Hematopoietic multipotent progenitor cell treated with erythropoietin and hydrocortisone succinate and interleukin-3 and kit ligand, for 17 days (in vitro differentiated cells): ENCODE measurements at places on chromosomes 1 and 21.

DNA sequence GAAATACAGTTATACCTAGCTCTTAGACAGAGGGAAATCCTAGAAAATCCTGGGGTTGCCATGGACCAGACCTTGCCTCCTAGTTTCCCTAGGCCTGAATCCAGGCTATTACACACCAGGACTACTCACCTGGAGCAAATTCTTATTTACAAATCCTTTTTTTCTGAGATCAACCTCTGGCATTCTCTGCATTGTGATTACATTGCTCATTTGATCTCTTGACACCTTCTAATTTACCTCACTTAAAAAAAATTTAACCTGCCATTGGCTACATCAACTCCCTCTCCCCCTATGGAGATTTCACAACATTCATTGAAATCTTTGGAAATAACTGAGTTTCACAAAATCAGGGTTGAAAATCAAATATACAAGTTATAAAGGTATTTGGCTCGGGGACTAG is 2.9 kb upstream of the C1orf105 start:
- no peak for DNase-seq

GRCh38 chr1:182191381-182192115 is 130.0 kb upstream of the ZNF648 start:
- DNase-seq, result no peak

DNA sequence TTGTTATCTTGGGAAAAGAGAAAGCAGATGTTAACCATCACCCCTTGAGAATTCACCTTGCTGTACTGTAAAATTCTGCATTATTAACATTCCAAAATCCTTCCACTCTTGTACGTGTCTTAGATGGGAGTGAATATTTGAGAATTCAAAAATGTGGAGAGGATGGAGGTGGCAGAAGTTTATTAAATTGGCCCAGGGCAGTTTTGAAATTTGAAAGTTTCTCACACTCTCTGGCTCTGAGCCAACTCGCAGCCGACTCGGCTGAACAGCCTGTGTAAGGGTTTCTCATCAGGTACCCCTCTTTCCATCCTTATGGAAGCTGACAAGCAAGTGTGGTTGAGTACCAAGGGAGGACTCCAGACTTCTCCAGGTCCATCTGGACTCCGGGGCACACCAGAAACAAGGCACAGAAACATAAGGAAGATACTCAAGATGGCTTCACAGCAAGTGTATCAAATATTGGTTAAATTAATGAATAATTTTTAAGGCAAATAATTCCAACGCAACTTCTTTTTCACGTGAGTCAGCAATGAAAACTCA is 45.1 kb downstream of the RRAGC start:
- no peak for DNase-seq

DNA sequence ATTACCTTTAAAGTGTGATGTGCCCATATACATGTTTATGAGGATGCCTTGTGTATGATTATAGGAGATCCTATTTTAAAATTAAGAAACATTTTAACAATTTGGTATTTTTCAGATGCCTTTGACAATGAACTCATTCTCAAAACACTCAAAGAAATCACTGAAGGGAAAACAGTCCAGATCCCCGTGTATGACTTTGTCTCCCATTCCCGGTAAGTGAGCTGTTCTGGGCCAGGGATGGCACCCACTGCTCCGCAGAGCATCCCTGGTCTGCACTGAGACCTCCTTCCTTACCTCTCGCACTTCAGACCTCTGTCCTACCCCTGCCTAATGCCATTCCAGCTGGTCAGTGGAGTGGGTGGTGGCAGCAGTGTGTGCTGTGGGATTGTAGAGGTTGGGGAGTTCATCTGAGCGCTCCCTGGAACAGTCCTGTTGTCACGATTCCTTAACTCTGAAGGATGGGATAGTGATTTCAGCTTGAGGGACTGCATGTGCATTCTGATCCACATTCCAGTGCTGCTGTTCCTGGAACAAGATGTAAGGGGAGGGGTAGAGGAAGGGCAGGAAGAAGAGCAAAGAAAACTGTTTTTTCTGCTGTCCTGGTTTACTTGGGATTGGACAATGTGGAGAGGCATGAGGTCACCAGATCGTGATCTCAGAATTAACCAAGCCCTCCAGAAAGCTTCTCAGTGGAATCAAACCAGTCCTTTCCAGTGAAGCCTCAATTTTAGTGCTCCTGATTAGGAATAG is 63.9 kb downstream of the UCK2 start:
- no peak for DNase-seq

GRCh38 chr1:115115521-115116161 is 26.3 kb upstream of the TSPAN2 start:
- DNase-seq, result no peak

- DNase-seq, result peak; percentile 52
These were observed at the start of gene TARBP1 for GRCh38 chr1:234478481-234479309. TARBP1 (minus strand) TSS chr1:234479179; CDS start chr1:234479103, 76 bp downstream.

DNA sequence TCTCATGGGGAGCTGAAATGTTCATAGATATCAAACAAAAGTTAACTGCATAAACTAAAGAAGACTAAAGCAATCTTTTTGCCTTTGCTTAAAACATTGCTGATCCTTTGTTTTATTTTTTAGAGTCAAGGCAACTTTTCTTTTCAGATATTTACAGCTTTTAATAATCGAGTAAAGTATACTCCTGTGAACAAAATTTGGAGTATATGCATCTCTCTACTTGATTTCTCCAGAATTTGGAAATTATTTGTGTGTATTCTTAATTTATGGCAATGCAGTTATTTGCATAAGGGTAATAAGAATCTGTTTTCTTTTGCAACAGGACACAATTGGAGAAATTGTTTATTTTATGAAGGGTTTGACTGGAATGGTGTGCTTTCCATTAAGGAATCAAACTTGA is 4.2 kb upstream of the AQP10 start:
- DNase-seq, result no peak

- no peak for DNase-seq
These were observed 283.0 kb downstream of the PAPPA2 start for GRCh38 chr1:176745945-176746344.

DNA sequence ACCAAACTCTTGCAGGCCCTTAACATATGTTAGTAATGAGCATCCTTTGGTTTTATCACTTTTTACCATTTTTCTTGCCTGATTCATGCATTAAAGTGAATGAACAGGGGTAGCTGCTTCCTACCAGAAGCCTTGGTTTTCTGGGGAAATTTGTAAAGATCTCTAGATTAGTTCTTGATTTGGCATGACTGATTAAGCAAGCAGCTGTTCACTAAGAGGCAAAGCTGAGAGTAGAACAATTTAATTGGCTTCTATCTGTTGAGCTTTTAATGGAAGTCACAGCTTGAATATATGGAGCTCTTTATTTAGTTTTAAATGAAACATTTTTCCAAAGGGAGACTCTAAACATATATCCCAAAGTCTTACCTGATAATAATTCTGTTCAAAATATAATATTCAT is 23.6 kb downstream of the TLCD4 start:
- no peak for DNase-seq

DNA sequence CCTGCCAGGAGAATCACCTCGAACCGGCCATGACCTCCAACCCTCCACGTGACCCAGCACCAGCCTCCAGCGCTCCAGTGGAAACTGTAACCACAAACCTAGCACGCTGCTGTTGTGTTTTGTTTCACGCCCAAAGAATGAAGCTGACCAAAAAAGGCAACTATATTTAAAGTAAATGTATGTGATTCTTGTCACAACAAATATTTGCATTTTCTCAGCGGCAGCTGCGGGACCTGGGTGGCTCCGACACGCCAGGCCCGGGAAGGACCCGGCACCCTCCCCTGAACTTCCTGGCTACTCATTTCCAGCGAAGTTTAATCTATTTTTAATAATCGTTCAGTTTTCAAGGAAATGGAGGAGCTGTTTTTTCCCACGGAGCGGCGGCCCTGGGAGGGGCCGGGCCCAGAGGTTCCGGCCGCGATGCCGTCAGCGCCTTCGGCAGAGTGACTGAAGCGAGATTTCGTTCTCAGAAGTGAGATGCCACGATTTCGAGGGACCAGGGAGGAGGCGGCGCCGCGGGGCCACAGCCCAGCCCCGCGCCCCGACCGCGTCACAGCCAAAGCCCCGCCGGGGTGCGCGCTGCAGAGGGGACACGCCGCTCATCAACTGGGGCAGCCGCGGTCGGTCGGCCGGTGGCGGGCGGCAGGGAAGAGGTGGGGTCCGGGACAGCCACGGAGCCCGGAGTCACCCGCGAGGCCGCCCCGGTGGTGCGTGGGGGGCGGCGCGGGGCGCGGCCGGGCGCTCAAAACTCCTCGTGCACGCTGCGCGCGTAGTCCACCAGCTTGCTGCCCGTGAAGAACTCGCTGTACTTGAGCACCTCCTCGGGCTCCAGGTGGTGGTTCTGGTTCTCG is 3.0 kb upstream of the TNFRSF4 start:
- no peak for DNase-seq

- DNase-seq, result no peak
These were observed 76.1 kb upstream of the RGS2 start for GRCh38 chr1:192732787-192733186.

DNA sequence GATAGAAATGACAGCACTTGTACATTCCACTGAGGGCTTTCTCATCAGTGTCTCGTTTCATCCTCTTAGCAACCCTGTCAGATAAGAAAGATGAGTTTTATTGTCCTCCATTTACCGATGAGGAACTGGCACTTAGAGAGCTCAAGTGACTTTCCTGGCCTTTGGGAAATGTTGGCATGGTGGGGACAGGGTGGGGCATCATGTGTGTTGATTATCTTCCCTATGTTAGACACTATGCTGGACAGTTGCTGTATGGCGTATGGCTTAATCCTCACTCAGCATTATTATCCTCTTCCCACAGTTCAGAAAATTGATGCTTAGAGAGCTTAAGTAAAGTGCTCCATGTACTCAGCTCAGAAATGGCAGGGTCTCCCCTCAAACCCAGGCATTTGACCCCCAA is 163.2 kb downstream of the CAMTA1 start:
- no peak for DNase-seq

GRCh38 chr1:181354865-181355264 is 128.5 kb upstream of the CACNA1E start:
- DNase-seq, result no peak

DNA sequence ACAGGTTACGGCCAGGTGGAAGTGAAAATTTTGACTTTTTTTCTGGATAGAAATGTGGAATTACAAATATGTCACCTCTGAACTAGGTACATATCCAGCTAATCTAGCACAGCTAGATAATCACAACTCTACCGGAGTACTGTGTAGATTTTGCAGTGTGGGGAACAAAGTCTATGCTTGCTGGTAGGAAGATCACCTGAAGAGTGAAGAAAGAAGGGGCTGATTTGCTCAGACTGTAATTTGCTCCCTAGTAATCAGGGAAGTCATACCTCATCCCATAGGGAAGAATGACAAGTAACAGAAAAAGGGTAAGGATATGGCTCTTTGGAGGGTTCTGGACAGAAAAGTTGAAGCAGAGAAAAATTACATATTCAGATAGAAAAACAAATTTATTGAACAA is 319.6 kb upstream of the TMPRSS15 start:
- no peak for DNase-seq

- DNase-seq, result peak; percentile 92
These were observed at the start of gene ADIPOR1 for GRCh38 chr1:202957733-202958543. ADIPOR1 (minus strand) TSS chr1:202958312; CDS start chr1:202951070, 7,242 bp downstream.

DNA sequence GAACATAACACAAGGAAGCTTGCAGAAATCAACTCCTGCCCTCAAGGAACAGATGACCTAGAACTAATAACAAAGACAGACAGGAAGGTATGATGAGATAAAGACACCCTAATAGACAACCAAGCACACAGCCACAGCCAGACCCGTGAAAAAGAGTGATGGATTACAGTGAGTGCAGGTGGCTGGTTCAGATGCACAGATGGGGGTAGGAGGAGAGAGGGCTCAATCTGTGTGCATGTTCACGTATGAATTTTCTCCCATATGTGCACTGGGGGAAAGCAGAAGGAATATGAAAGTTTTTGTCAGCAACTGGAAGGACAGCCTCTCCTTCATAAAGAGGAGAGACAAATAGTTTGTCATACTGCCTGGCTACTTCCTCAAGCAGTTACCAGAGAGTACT is 367.1 kb downstream of the PBX1 start:
- no peak for DNase-seq

DNA sequence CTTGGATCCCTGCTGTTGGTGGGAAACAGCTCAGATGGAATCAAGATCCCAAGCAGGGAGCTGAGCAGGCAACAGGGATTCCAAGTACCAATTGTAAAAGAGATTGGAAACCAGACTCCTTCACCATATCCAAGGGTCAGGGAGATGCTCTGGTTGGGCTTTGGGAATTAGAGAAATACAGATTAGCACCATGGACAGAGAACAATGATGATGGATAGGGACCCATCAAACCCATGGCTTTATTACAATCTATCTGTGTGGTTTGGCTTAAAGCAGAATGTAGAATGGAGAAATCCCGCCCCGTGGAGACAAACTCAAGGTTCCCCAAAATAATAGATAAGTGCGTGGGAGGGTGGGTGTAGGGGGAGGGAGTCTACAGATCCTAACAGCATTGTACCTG is 120.7 kb upstream of the CSF3R start:
- DNase-seq, result no peak

DNA sequence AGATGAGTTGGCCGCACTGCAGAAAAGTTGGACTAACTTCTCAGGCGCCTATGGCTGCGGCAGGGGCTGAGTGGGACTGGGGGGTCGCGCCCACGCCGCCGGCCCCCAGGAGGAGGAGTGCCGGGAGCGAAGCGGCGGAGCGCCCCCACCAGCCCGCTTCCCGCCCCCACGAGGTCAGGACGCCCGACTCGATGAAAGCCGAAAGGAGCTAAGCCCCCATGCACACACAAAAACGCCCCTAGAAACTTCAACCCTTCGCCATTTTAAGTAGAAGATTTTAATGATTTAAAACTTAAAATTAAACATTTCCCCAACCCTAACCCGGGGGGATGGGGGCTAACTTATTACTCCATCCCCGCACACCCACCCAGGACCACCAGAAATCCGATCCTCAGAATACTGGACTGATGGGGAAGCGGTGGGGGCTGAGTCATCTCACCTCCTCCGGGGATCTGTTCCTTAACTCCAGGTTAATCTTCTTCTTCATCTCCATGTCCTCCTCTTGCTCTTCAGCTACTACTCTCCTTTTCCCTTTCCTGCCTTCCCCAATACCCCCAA is 539 bp downstream of the ANP32E start:
- no peak for DNase-seq

- DNase-seq, result no peak
These were observed 18.1 kb upstream of the PPP1R15B start for GRCh38 chr1:204429746-204430145.

DNA sequence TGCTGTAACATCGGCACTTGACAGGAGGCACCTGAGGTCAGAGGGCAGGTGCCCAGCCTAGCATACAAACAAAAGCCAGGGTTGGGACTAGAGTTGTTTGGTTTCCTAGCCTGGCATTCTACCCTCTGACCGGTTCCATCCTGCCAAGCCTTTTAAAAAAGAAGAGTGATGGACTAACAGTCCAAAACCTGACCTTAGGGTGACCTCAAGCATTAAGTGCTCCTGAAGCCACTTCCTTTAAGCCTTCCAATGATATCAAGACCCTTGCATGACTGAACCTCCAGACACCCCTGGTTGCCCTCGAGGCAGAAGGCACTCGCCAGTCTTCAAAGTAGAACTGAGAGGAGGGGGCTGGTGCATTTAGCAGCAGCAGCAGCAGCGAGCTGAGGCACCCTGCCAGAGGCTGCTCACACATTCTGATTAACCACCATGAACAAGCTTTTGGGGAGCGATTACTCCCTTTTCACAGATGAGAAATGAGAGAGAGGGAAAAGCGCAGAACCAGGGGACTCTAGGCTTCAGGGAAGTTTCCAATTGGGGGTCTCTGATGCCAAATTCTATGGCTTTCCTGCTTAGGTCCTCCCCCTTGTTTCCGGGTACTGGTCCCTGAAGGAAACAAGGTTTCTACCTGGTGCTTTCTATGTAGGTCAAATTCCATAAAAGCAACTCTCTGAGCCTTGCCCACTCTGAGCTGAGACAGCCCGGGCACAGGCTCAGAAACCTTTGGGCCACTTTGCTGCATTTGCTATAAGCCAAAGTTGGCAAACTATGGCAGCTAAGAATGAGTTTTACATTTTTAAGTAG is 9.2 kb downstream of the SLC2A1 start:
- DNase-seq, result peak; percentile 83
